Sciatic nerve (tissue), 2 donors: ENCODE measurements at places on chromosomes 1 and 21. TPM values are rescaled to one million over a fixed set of nuclear protein-coding genes. Genes with fewer than 3 reads are reported as not detected.
A peak's percentile ranks its signal among the peaks of the same experiment; 100 is the strongest.

GRCh38 chr1:39995973-39996393 lies 41.0 kb downstream of the MFSD2A start:
- DNase-seq: no peak

DNA sequence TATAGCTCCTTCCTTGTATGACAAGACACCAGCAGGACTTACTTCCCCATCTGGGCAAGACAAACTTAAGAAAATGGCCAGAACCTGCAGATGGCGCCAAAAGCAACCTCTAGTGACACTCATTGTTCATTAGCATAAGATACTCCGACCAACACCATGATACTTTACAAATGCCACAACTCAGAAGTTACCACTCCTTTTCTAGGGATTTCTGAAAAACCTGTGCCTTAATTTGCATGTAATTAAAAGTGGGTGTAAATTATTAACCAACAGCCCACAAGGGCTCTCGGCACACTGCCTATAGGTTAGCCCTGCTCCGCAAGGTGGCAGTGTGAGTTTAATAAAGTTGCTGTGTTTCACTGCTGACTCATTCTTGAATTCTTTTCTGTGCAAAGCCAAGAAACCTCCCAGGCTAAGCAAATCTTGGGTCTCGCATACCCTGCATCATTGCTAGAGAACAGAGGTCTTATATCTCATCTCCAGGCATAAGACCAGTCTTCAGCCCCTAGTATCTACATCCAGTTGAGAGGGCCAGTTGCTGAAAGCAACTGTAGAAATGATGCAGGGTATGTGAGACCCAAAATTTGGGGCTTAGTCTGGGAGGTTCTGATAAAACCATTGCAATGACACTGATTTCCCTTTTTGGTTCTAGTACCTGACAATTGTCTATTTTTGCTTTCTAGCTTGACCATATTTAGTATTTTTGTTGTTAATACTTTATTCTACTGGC lies 86.4 kb downstream of the FAF1 start:
- peak; percentile 63 for DNase-seq

DNA sequence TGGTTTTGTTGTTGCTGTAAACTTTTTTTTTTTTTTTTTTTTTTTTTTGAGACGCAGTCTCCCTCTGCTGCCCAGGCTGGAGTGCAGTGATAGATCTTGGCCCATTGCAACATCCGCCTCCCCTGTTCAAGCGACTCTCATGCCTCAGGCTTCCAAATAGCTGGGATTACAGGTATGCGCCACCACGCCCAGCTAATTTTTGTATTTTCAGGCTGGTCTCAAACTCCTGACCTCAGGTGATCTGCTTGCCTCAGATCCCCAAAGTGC lies 78.9 kb upstream of the SLC45A1 start:
- DNase-seq: no peak

- no peak for DNase-seq
Measured at GRCh38 chr1:36876990-36877389, 157.3 kb downstream of the GRIK3 start.

DNA sequence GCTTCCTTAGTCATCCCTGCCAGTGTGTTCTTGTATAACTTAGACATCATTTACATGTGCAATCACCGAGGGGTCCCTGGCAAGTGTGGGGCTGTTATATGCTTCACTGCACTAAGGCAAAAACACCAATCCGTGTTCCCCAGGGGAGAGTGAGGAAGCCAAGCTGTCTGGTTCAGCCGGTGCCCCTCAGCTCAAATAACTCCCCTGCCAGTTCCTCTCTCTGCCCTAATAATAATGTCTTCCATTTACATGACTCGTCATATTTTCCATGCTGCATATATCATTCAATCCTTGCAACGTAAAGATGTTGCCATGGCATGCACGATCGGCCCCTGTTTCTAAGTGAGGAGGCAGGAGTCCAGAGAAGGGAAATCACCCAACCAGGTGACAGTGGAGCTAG lies 24.4 kb upstream of the NDC1 start:
- no peak for DNase-seq

Gene ATF3
- 32.4 TPM for total RNA-seq

Gene TRIM46
- 4.8 TPM for total RNA-seq

- no peak for DNase-seq
Measured at GRCh38 chr1:162562470-162562828, 927 bp downstream of the UAP1 start.

DNA sequence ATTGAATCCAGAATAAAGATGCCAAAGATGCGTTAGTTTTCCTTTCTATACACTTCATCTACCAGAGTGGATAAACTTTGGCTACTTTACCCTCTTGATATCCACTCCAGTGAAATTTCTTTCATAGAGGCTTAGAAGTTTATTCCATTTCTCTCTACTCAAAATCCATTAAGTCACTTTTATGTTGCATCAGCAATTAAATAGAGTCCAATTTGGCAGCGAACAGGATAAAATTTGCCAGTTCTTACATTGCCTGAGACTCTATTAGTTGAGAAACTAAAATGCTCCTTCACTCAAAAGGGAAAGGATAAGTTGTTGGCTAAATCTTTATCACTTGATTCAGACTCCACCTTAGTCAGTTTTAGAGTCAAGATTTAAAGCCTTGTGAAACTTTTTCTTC lies 57.9 kb downstream of the ACBD6 start:
- no peak for DNase-seq

Gene ILDR2
- total RNA-seq: 6.7 TPM

- no peak for DNase-seq
Measured at GRCh38 chr1:101128211-101128727, 102.7 kb upstream of the DPH5 start.

Gene FCRL4
- not detected for total RNA-seq

- no peak for DNase-seq
Measured at GRCh38 chr1:224669403-224669802, 53.3 kb downstream of the CNIH3 start.

DNA sequence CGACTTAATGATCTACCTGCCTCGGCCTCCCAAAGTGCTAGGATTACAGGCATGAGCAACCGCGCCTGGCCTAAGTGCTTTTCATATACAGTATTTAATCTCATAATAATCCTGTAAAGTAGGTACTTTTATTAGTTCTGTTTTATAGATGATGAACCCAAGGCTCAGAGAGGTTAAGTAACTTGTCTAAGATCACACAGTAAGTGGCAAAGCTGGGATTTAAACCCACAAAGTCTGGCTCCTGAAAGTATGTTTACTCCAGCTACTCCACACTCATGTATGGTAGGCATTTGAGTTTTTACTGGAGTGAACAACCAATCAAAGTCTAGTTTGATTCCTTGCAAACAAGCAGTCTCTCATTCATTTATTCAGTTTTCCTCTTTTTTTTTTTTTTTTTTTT lies 2.3 kb downstream of the DFFA start:
- no peak for DNase-seq

DNA sequence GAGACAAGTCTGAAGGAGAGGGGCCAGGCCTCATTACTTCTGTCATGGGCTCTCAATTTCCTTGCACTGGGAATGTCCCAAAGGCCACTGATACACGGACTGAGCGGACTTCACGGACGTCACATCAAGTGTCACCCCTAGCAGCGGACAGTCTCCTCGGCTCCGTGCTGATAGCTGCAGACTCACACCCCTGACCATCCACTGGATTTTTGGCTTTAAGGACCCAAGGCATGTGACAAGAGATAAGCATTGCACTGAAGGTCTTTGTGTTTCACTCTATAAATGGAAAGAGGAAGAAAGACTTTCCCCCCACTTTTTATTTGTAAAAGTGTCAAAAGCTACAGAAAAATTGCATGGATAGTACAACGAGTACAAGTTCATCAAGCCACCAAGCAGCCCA lies 200.4 kb upstream of the FGGY start:
- DNase-seq: no peak

Gene PLEKHN1
- 0.40 TPM for total RNA-seq

Gene HTR6
- not detected for total RNA-seq

Gene AMY1A
- not detected for total RNA-seq

Gene MCOLN3
- total RNA-seq: 11.2 TPM

- no peak for DNase-seq
Measured at GRCh38 chr1:113811156-113811887, 954 bp downstream of the RSBN1 start.

DNA sequence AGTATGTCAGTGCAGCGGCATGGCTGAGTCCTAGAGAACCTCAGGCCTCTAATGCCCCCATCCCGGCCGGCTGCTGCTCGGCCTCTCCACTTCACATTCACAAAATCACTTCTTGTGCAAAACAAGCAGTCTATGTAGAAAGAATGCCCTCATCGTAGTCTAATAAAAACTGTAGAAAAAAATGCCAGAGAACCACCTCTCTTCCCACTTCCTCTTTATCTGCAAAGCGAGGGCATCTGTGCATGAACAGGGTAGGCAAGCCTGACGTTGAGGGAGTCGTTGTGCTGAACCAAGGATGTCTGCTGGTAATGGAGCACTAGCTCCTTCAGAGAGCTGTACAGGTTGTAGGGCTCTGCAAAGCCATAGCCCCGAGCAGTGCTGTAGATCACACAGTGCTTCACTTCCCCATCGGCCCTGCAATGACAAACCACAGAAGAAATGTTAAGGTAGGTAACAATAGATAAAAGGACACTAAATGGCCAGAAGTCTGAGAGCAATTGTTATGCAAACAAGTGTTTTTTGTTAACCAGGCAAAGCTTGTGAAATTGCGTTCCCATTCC lies 88.9 kb downstream of the PIK3R3 start:
- DNase-seq: no peak

Gene FHAD1
- 3.1 TPM for total RNA-seq

Gene RORC
- total RNA-seq: 0.45 TPM
